CD4-positive, alpha-beta T cell treated with Interleukin-6 at 100 ng/mL for 8 hours (primary cell): ENCODE measurements at places on chromosomes 6 and 20.

DNA sequence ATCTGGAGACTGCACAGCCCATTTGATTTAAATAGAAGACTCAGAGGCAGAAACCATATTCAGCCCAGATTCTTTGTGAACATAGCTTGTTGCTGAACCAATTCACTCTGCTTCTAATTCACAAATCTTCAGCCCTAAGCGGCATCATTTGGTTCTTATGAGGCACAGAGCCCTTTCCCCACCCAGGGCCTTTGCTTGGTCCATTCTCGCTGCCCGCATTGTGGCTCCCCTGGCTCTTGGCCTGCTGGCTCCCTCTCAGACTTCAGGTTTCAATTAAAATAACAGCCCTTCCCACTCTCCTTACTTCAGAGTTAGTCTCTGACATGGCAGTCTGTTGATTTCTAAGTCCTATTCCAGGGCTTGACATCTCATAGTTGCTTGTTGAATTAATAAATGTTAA is 9.4 kb upstream of the TMEM14A start:
- no peak for DNase-seq

- no peak for DNase-seq
These were observed 100.1 kb downstream of the SMLR1 start for GRCh38 chr6:130927305-130927704.

DNA sequence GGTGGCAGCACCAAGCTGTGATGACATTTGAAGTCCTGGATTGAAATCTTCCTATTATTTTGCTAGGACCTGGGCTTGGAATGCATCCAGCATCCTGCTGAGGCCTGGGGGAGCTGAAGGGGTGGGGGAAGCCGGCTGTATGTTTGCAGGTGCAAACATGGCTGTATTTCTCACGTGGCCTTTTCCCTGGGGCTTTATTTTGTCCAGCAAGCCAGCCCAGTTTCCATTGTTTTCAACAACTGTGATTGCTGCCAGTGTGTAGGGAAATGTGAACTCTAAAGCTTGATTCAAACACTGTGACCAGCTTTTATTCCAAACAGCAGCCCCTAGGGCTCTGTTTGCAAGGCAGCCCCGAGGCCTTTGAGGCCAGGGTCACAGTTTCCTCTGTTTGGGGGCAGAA is 683.0 kb downstream of the DHX35 start:
- no peak for DNase-seq

- DNase-seq: no peak
These were observed 285.0 kb upstream of the RNF24 start for GRCh38 chr20:4300401-4300800.

DNA sequence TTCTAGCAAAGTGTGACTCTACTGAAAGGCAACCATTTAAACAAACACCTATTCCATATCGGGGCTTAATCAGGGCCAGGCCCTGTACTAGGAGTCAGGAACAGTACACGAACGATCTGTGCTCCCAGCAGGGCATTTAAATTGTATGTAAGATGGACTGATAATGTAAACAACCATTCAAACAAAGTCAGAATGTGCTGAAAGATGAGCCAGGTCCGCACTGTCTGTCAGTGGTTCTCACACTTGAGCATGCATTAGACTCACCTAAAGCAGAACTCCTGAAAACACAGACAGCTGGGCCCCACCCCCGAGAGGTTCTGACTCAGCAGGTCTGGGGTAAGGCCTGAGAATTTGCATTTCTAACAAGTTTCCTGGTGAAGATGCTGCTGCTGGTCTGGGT is 81.6 kb downstream of the PXDC1 start:
- no peak for DNase-seq

DNA sequence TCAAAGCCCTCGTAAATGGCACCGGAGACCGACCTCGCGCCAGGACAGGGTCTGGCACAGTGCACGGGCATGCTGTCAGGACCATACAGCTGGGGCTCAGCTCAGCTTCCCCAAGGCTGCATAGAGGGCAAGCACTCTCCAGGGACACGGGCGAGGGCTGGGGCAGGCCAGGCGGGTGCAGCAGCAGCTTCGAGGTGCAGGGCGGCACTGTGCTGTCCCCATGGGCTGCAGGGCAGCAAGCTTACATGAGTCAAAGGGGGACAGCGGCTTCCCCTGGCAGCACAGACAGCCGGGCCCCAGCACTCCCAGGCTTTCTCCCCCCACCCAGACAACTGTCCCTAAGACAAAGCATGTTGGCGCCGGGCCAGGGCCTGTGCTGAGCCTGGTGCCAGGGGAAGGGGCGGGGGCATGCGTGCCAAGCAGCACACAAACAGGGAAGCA is 25.7 kb downstream of the PSMG4 start:
- DNase-seq: no peak

GRCh38 chr6:162862941-162863340 is 135.2 kb downstream of the PACRG start:
- no peak for DNase-seq

DNA sequence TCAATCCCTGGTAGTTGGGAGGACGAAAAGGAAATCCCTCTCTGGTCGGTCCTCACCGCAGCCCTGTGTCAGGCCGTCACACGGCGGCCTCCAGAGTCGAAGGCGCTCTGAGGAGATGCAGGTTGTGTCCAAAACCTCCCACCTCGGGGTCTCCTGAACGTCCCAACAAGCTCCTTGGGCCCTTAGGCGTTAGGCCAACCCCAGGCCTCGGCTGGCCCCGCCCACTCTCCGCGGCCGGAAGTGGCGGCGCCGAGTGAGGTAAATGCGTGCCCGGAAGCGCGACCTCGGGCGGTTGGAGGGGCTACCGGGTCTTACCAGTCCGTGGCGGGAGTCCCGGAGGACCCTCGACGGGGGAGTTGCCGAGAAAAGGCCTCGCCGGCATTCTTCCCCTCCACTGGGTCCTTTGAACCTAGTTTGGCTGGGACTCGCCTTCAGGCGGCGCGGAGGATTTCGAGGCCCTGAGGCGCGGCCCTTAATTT is at the start of gene TDRD6:
TSS of gene TDRD6 (plus strand) at position 267 of the 479 bp plus-strand sequence. CDS start 244 bp downstream, outside the sequence.
- DNase-seq: no peak

DNA sequence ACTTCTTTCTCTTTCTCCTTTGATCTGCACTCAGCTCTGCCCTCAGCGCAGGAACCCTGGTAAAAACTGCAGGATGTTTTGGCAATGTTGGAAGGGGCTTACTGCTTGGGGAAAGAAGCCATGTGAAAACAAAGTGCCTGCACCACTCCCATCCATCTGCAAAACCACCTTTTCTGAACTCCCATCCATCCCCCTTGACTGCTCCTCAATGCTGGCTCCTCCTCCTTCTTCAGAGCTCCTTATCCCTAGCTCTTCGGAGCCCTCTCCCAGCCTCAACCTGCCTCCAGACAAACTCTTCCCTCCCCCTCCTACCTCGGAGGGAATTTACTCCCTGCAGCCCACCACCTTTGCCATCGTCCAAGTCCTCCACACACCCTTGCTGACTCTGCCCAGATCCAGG is 4.2 kb upstream of the ZBTB12 start:
- DNase-seq: no peak

GRCh38 chr20:19692685-19693119 is 65.4 kb upstream of the RIN2 start:
- peak; percentile 8 for DNase-seq

DNA sequence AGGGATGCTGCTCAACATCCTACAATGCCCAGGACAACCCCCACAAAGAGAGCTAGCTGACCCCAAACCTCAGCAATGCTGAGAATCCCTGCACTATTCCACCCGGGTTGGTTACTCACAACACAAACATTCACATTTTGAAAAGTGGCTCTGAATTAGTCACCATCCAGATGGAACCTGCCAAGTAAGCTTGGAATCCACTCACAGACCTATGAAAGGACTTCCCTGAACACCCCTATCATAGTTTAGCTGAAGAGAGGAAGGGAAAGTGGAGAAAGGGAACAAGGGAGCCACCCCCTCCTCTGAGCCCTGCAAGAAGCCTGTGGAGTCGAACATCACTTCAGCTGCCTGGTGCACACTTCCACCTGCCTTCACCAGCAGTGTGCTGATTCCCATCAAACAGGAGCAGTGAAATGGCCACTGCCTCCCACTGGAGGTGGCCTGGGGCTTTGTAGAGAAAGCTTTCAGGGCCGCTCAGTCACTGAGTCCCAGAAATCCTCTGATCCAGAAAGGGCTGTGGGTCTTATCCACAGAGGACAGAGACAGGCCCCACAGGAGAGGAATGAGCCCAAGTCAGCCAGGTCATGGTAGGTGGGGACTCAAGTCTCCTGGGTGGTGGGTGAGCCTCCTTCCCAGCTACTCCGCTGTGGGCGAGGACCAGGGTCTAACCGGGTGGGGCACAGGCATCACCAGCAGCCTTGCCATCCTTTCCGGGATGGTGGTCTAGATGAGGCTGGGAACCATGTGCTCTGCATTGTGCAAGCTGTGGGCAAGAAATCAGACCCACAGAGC is 203.7 kb downstream of the SYNDIG1 start:
- no peak for DNase-seq

DNA sequence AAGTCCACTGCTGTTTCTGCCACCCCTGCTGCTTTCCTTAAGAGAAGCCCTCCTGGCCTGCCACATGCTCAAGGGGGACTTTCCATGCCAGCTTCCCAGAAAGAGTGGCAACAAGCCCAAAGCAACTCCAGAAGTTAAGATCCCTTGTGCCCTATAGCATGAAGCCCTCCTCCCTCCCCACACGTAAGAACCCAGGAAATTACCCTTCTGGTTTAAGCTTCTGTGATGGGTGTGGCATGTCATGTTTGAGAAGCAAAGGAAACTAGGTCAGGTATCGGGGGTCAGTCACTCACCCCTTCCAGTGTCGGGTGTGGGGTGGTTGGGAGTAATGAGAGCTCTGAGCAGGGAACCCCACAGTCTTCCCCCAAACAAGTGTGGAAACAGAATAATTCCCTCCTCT is 196.1 kb downstream of the LRFN2 start:
- no peak for DNase-seq
